ENCODE measurements at places on chromosomes 3 and 15.

- H3K27ac ChIP-seq: no peak overlapping the region
- H3K4me1 ChIP-seq: no peaks in the 10 kb centered on the region
Measured at GRCh38 chr3:105752791-105753415, 115.9 kb downstream of the CBLB start.

GRCh38 chr15:100712226-100712625, 109.8 kb downstream of the ASB7 start:
- H3K4me1 ChIP-seq: no peaks in the 10 kb centered on the region
- no peaks in the 10 kb centered on the region for H3K36me3 ChIP-seq
- H3K27ac ChIP-seq: no peak overlapping the region

DNA sequence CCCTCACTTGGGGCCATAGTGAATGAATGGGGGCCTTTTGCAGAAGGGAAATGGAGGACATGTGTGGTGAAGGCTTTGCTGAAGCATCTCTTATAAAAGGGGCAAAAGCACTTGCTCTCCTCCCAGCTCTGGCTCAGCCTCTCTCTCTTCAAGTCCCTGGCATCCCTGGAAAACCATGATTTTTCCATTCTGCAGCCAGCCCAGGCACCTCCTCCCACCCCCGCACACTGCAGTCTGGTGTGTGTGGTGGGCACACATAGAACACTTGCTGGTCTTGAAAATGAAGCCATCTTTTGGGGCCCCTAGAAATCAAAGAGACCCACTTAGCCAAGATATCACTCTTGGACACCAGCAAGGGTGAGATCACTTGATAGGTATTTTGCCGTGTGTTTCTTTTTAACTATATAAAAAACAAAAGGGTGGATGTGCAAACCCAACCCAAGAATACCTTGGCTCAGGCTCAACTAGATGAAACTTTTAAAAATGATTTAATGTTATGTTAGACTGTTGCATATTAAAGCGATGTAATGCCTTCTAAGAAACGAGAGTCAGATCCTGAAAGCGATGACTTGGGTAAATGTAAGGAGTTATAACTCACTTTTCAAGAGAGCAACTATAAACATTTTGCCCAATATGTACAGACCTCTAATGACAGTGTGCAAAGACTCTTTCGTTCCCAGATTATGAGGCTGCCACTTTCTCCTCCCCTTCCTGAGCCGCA, 16.4 kb upstream of the ALDH1A3 start:
- H3K27me3 ChIP-seq: no peaks in the 10 kb centered on the region
- no peaks in the 10 kb centered on the region for H3K36me3 ChIP-seq
- no peak overlapping the region for H3K27ac ChIP-seq
- DNase-seq: no peak
- no peaks in the 10 kb centered on the region for H3K4me1 ChIP-seq

DNA sequence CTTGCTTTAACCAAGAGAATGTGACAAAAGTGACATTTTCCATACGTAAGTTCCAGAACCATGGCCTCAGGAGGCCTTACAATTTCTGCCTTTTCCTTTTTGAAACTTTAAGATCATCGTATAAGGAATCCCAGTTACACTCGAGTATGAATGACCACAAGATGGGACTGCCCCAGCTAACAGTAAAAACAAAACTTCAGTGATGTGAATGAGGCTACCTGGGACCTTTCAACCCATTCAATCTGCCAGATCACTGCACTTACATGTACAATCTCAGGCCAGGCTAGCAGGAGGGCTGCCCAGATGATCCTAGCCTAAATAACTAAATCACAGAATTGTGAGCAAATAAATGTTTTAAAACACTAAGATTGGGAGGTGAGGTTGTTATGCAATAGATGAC, 328.8 kb downstream of the CNTN6 start:
- no peaks in the 10 kb centered on the region for H3K36me3 ChIP-seq
- H3K27me3 ChIP-seq: no peaks in the 10 kb centered on the region
- H3K4me1 ChIP-seq: no peaks in the 10 kb centered on the region
- DNase-seq: no peak
- H3K4me3 ChIP-seq: no peak overlapping the region

- DNase-seq: no peak
- H3K36me3 ChIP-seq: no peaks in the 10 kb centered on the region
- H3K4me1 ChIP-seq: no peaks in the 10 kb centered on the region
- H3K4me3 ChIP-seq: no peak overlapping the region
- no peaks in the 10 kb centered on the region for H3K27me3 ChIP-seq
Measured at GRCh38 chr3:61530355-61530754, 31.0 kb upstream of the PTPRG start.

DNA sequence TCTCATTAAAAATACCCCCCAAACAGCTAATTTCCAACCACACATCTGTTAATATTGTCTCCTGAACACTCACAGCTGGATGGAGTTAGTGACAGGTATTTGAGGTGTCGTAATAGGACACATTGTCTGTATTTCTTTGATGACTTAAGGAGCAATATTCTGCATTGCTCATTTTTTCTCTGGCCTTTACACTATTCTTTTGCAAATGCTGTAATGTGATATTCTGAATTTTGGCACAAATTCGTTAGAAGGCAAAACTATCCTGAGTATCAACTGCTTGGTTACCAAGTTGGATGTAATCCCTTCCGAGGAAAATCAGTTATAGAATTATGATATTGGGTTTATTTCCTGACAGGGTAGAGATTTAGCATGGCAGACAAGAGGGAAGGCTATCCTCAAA, 1030.2 kb downstream of the MCTP2 start:
- no peak overlapping the region for H3K27ac ChIP-seq
- H3K4me1 ChIP-seq: no peaks in the 10 kb centered on the region
- no peaks in the 10 kb centered on the region for H3K36me3 ChIP-seq
- H3K4me3 ChIP-seq: no peak overlapping the region
- DNase-seq: no peak
- H3K27me3 ChIP-seq: no peaks in the 10 kb centered on the region

- peak overlapping the region; percentile 1 for H3K27ac ChIP-seq
- no peak for DNase-seq
- peaks cover 46% of the 10 kb centered on the region for H3K36me3 ChIP-seq
- no peaks in the 10 kb centered on the region for H3K27me3 ChIP-seq
- no peak overlapping the region for H3K4me3 ChIP-seq
- H3K4me1 ChIP-seq: no peaks in the 10 kb centered on the region
Measured at GRCh38 chr3:30696403-30696819, 90.0 kb downstream of the TGFBR2 start.

DNA sequence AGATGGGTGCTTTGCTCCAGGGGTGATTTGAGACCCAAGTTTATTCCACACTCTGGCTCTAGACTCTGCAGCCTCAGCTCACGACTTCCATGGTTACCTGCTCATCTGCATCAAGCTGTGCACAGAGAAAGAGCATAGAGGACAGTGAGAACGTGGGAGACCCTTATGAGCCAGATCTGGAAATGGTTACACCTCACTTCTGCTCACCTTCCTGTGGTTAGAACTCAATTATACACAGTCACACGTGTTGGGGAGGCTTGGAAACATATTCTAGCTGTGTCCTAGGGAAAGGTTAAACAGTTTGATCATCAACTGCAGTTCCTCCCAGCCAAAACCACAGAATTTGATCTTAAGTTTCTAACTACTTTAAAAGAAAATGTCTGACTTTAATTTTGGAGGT, 1.8 kb downstream of the FETUB start:
- no peaks in the 10 kb centered on the region for H3K27me3 ChIP-seq
- H3K4me1 ChIP-seq: no peaks in the 10 kb centered on the region
- no peaks in the 10 kb centered on the region for H3K36me3 ChIP-seq
- H3K4me3 ChIP-seq: no peak overlapping the region
- DNase-seq: no peak

GRCh38 chr3:5012367-5012766, 33.1 kb downstream of the BHLHE40 start:
- no peaks in the 10 kb centered on the region for H3K27me3 ChIP-seq
- H3K27ac ChIP-seq: peak overlapping the region; percentile 64
- H3K4me3 ChIP-seq: no peak overlapping the region
- H3K36me3 ChIP-seq: no peaks in the 10 kb centered on the region
- peaks cover 54% of the 10 kb centered on the region for H3K4me1 ChIP-seq
- peak; percentile 76 for DNase-seq

- H3K27me3 ChIP-seq: no peaks in the 10 kb centered on the region
- H3K4me3 ChIP-seq: no peak overlapping the region
- no peak overlapping the region for H3K27ac ChIP-seq
- H3K36me3 ChIP-seq: no peaks in the 10 kb centered on the region
Measured at GRCh38 chr15:89475661-89476060, 20.7 kb downstream of the RHCG start.
